ENCODE measurements at places on chromosomes 7 and 10. TPM values are rescaled to one million over a fixed set of nuclear protein-coding genes. Genes with fewer than 3 reads are reported as not detected.

HSPA12A gene
- 12.6 TPM for total RNA-seq

MYL10 gene
- not detected for total RNA-seq

COL26A1 gene
- 0.49 TPM for total RNA-seq

TMEM209 gene
- total RNA-seq = 13.7 TPM

AMPH gene
- total RNA-seq = 0.09 TPM

CRYGN gene
- total RNA-seq = not detected

CLRN3 gene
- not detected for total RNA-seq

C7orf33 gene
- total RNA-seq = not detected

AKR1D1 gene
- not detected for total RNA-seq

RBP4 gene
- 8.8 TPM for total RNA-seq

NUTM2A gene
- total RNA-seq = 0.14 TPM

CCDC146 gene
- total RNA-seq = 0.70 TPM

MYH16 gene
- total RNA-seq = 0.56 TPM

C10orf53 gene
- not detected for total RNA-seq

GPR15LG gene
- not detected for total RNA-seq

STEAP1B gene
- 0.13 TPM for total RNA-seq

SPDYE2B gene
- not detected for total RNA-seq

WAC gene
- total RNA-seq = 73.1 TPM
